ENCODE measurements at places on chromosomes 5 and 9.

GRCh38 chr5:177980743-177981151 is 15.3 kb downstream of the PROP1 start:
- no peak for DNase-seq

DNA sequence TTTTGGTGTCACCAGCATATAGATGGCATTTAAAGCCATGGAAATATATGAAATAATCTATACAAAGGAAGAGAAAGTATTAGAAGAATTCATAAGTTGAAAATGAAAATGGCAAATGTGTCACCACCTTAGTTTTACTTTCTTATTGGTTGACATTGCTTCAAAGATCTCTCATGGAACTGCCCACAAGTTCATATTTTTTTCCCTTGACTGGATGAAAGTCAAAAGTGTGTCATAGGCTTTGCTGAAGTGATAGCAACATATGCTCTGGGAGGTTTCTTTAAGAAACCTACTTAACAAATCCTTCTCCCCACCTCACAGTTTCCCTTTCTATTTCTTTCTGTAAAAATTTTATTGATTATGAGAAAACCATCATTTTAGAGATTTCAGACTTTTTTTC is 127.2 kb downstream of the VPS13A start:
- DNase-seq = no peak

DNA sequence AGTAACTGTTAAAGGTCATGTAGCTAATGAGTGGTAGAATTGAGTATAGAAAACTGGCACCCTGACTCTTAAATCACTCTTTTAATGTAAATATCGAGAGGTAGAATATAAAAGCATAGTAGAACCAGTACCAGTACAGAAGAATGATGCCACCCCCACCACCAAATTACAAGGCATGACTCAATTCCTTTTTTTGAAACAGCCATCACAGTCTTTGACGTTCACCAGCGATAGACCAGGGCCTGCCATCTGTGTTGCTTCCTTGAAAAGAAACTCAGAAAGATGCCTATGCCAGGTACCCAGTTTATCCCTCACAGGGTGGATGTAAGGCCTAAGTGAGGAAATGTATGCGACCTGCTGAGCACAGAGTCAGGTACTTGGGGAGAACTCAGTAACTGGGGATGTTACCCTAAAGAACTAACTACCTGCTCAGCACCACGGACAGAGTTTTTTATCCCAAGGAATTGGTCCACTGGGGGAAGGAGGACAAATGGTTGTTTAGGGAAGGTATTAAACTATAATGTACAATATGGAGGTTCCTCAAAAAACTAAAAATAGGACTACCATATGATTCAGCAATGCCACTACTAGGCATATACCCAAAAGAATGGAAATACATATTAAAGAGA is 116.5 kb downstream of the BRINP1 start:
- DNase-seq = no peak

DNA sequence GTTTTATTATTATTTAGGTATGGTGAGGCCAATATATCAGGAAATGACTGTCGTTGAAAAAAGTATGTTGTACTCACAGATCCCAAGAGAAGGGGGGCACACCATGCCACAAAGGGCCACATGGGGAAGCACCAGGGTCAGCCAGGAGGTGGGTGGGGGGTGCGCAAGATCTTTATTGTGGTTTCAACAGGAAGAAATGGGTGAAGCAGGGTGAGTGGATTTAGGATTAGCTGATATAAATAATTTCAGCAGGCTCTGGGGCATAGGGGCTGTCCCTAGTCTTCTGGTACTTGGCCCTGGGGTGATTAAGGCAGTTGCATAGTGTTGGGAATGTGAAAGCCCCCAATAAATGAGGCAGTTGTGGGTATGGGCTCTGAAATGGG is 8.6 kb downstream of the PDCD1LG2 start:
- DNase-seq = no peak

DNA sequence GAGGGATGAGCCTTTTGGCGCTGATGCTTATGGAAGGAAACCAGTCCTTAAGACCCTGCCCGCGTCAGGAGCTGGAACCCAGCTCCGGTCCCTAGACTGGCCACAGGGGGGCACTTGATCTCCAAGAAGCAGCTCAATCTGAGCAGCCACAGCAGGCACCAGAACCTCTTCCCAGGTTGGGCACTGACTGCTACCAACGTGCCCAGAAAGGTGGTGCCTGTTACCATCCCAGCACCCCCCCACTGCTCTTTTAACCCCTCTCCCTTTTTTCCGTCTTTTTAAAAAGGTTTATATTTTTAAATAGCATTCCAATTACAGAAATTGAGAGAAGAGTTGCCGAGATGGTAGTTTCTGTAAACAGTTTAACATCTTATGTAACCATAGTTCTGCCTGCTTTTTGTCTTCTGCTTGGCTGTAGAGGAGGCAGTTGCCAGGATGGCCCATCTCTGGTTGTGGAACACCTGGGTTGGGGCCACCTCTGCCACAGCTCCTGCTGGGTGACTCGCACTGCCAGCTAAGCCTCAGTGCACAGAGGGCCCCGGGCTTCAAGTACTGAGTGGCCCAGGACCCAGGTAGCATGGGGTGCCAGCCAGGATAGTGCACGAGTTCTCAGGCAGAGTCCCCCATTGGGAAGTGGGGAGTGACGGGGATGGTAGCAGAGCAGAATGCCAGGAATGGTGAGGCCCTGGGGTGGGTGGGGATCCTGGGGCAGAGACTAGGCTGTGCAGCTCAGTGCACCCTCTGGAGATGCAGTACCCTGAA is 62.8 kb downstream of the PFDN1 start:
- peak; percentile 89 for DNase-seq

GRCh38 chr9:127248241-127248640 is 16.3 kb upstream of the GARNL3 start:
- DNase-seq = no peak

DNA sequence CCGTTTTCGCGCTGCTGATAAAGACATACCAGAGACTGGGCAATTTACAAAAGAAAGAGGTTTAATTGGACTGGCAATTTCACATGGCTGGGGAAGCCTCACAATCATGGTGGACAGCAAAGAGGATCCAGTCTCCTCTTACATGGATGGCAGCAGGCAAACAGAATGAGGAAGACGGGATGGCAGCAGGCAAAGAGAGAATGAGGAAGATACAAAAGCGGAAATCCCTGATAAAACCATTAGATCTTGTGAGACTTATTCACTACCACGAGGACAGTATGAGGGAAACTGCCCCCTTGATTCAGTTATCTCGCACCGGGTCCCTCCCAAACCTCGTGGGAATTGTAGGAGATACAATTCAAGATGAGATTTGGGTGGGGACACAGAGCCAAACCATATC is 95.0 kb downstream of the OSTF1 start:
- no peak for DNase-seq

DNA sequence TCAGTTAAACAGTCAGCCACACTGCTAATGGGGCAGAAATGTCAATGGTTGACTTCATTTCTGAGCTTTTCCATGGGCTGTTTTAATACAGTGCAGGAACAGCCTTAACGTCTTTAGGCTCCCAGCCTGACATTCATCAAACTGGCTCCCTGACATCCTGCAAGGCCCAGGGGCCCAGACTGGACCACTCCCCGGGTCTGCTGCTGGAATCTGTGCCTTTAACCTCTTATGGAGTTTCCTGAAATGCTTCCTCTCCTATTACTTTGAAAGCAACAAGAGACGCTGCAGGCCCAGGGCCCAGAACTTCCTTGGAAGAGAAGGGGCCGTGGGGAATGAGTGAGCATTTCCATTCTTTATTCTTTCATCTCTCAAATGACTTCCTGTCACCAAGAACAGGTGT is 216.8 kb upstream of the PANK3 start:
- no peak for DNase-seq

GRCh38 chr9:70901746-70902145 is 219.7 kb downstream of the TRPM3 start:
- no peak for DNase-seq

DNA sequence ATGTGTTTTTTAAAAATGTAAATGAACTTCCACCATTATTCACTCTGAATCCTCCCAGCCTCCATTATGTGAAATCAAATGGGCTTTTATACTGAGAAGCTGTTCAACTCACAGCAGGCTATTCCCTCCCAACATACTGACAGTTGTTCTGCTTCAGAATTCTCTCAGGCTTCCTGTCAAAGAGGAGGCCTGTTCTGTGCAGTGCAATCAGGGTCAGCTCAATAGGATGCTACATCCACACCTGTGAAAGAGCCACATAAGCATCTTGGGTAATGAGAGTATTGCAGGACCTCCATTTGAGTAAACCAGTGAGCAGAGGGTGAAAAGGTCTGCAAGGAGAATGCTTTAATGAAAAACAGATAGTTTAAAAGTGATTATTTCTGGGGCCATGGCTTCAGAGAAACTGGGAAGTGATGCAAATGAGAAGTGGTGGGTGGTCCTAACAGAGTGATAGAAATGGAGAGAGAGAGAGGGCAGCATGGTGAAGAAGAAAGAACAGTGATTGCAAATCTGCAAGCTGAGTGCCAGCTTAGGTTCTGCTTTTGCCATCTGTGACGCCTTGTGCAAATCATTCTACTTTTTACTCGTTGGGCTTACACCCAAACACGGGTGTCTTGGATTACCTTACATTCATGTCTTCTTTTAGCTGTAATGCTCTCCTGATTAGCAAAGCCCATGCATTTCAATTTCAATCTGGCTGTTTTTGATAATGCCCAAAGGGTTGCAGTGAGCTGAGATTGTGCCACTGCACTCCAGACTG is 202.5 kb upstream of the NMUR2 start:
- DNase-seq = peak; percentile 27

DNA sequence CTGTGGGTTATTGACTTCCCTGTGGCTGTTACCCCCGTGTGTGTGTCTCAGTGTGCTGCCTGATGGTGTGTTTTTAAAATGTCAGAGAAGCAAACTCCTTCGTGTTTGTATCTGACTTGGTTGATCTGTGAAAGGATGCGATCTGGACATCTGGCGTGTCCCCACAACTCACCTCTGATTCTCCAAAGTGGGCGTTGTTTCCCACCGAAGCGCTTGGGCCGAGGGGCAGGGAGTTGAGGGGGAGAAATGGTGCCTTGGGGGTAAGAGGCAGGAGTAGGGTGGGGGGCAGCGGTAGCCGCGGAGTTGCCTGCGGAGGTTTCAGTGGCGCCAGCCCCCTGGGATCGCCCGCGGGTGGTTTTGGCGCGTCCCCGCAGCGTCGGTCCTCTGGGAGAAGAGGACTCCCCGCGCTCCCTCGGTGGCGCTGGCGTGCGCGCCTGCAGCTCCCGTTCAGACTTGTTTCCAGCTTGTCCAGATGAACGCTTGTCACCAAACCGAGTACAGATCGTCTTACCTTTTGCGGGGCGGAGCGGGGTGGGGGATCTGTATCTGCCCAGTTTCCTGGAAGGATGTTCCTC is 1.1 kb downstream of the MAST4 start:
- peak; percentile 72 for DNase-seq

DNA sequence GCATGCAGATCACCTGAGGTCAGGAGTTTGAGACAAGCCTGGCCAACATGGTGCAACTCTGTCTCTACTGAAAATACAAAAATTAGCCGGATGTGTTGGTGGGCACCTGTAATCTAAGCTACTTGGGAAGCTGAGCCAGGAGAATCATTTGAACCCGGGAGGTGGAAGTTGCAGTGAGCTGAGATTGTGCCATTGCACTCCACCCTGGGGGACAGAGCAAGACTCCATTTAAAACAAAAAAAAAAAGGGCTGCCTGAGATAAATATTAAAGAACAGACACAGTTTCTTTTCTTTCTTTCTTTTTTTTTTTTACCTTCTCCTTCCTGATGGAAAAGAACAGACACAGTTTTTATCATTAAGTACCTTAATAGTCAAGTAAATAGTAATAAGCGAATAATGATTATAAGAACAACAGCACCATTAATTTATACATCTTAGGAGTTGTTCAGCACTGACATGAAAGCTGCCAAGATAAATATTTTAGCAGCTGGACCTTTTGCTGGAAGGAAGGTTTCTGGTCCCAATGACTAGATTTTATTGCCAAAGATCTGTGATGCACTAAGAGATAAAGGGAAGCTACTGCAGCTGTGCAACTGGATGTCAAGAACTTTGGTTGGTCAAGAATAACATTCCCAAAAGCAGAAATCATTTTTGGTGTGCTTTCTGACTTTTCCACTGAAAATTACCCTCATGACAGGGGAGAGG is 7.0 kb downstream of the CENPP start:
- no peak for DNase-seq

DNA sequence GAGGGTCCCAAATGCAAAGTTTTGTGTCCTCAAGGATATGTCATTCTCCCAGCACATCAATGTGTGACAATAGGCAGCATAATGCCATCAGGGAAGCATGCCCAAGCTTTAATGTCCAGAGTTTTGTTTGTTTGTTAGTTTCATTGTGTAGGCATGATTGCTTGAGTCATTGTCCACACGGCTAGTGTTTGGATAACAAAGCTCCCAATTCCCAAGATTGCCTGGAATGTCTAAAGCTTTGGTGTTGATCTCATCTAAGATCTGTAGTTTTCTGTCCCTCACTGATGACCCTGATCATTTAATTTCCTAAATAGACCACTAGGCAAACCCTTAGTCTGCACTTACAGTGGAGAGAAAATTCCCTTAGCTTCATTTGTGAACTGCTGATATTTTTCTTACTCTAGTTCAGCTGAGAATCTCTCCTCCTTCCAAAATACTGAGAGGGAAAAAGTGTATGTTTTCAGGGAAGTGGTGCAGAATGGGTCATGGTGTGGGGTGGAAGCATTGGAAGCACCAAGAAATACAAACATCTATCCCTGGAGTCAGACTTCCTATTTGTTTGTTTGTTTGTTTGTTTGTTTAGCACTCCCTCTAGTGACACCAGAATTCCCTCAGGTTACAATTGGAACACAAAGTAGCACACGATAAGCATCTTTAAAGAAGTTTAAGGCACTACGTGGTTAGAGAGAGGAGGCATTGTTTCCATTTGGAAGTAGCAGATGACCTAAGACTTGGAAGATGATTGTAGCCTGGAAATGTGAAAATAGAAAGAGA is 127.1 kb downstream of the PRDM6 start:
- DNase-seq = no peak

- DNase-seq = peak; percentile 87
These were observed 36.4 kb downstream of the GLT6D1 start for GRCh38 chr9:135602789-135603481.

DNA sequence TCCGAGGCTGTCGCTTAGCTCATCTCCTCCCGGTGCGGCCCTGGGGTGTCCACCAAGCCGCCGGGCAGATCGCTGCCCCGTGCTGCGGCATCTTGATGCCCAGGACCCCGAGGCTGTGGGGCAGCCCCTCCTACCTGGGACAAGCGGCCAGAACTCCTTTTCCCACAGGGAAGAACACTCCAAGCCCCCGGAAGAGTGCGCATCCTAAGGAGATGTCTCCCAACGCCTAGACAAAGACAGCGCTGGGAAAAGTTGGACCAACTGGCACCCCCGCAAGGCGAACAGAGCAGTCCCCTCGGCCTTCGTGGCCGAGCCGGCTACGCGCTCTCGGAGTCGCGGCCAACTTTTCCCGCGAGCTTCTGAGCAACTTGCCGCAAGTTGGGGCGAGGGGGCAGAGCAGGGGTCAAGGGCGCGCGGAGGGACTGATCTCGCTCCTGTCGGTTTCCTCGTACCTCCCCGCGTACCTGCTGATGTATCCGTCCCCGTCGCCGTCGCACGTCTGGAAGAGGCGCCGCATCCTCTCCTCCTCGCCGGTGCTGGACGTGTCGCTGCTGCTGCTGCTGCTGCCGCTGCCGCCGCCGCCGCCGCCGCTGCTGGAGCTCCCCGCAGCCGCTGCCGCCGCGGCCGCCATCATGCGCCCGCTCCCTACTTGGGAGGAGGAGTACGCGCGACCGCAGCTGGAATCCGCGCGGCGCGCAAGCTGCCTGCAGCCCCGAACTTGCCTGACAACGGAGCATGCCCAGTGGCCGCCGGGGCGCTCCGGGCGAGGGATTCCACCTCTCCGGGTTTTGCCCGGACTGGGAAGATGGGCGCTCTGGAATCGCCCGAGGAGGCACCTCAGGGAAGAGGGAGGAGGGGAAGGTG is at the start of gene MCC:
Gene MCC (minus strand): TSS at position 673 of the 864 bp plus-strand sequence.
- DNase-seq = peak; percentile 77
